ENCODE measurements at places on chromosomes 2 and 18.

GRCh38 chr2:126496493-126496892 lies 159.5 kb upstream of the GYPC start:
- no peak for DNase-seq

DNA sequence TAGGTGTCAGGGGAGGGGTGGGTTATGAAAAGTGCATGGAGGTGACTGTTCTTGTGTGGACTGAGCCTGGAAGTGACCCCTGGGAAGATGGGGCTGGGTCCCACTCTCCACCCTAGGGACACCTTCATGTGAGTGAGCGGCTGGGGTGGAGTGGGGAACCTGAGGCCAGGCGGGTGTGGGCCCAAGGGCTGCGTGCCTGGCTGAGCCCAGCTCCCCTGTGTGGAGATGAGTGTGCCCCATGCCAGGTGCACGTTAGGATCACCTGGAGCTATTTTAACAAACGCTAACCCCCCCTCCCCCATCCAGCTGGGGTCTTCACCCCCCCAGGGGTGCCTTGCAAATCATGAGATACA lies 26.5 kb downstream of the ZAP70 start:
- no peak for DNase-seq

DNA sequence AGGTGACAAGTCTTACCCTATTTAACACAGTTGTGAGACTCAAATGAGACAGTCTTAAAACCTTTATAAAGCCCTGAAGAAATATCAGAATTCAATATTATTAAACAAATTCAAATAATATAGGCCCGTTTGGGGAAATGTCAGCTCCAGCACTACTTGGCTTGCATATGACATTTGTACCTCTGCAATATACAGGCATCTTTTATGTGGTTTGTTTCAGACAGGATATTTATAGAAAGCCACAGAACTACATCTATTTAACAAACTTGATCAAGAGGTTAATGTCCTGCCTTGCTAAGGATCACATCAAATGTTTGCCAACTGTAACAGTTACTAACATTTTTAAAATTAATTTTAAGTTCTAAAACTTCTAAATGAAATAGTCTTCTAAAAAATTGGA lies 3.2 kb upstream of the MREG start:
- DNase-seq: no peak

- no peak for DNase-seq
Observed at GRCh38 chr2:185279999-185280398, 458.6 kb upstream of the FSIP2 start.

GRCh38 chr2:33104052-33104623 lies 157.4 kb downstream of the LTBP1 start:
- DNase-seq: no peak

DNA sequence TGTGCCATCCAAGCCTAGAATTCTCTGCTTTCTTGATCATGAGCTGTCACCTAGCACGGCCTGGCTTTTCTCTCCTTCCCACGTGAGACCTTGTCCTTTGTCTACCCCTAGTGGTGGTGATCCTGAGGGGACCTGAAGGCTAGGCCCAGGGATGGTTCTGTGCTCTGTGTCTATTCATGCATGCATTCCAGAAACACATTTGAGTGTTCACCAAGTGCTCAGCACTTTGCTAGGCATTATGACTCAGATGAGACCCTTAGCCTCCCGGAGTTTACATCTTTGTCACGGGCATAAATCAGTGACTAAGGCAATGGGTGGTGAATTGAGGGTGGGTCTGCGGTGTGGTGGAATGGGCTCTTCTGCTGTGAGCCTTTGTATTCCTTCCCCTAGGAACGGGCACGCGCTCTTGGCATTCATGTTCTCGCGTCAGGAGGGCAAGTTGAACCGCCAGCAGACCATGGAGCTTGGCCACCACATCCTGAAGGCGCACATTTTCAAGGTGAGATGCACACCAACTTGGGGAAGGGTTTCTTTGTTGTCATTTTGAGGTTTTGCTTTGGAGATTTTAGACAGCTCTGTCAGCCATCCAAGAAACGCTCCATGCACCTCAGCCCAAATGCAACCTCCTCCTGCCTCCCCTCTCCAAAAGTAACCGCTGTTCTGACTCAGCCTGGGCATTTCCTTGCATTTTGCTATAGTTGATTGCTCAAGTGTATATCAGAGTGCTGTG lies 100.9 kb downstream of the WDSUB1 start:
- no peak for DNase-seq

Data from epithelial cell of prostate (primary cell).